ENCODE measurements at places on chromosomes 3 and 15.

DNA sequence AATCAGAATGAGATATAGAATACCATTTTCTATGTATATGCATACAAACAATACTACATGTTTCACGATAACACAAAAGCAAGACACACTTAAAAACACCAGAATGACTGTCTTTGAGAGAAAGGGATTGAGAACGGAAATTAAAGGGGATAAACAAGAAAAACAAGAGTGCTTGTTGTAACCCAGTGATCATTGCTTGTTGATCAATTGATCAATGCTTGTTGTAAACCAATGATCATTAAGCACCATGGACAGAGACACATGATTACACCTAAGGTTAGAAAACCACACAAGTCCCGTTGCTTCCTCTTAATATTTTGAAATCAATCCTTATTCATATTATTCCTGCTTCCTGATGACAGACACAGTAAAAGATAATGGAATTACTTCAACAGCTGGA is 1.1 kb upstream of the OR4F15 start:
- no peak for DNase-seq

GRCh38 chr3:25566358-25566920 is 98.3 kb downstream of the TOP2B start:
- no peak for DNase-seq

DNA sequence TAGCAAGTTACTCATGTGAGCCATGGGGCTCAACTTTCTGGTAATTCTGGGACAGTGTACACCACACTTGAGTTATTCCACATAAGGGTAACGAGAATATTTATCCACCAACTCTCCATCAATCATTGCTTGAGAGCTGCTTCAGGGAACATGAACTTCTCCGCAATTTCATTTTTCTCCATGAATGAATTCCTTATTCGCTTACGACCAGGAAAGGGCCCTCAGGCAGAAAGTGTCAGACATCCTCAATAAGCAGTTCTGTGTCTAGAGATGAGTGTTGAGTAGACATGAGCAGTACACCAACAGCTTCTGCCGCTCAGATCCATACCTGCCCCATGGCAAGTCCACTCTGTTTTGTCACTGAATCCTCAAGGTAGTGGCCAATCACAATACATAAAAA is 24.8 kb upstream of the IQCF2 start:
- DNase-seq: no peak

DNA sequence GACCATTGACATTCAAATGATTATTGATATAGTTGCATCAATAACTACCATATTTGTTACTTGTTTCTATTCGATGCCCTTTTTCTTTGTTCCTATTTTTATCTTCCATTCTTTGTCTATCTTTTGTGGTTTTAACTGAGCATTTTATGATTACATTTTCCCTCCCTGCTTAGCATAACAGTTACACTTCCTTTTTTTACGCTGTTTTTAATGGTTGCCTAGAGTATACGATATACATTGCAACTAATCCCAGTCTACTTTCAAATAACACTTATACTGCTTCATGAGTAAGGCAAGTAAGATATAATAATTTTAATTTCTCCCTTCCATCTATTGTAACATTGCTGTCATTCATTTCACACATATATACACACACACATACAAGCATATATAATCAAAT is 26.3 kb downstream of the COL6A6 start:
- DNase-seq: no peak

Measured in stimulated activated CD8-positive, alpha-beta memory T cell treated with anti-CD3 and anti-CD28 coated beads, Interleukin-4, amount 100 ng/mL, for 1 hour (primary cell).